CD4-positive, alpha-beta T cell treated with Interleukin-17A for 1 hour (primary cell): ENCODE measurements at places on chromosomes 6 and 20.

DNA sequence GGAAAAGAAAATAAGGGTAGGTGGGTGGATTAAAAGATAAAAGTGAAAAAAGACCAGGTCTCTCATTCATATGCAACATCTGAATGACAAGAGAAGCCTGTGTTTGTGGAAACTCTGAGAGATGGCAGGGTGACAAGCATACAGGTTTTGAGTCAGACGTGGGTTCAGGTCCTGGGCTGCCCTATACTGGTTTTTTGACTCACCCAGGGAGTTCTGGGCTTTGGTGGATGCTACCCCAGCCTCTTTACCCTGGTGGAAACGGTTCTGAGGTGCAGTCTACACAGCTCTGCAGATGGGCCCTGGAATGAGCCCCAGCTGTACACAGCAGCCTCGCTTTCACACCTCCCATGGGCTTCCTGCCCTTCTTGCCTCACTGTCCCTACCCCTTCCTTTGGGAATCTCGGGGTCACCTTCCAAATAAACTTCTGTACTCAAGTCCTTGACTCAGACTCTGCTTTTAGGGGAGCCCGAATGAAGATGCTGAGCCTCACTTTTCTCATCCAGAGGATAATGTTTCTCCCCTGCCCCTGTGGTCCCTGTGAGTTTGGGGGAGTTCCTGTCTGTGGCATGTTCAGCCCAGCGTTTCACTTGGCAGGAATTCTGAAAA is 77.7 kb upstream of the CLDN20 start:
- DNase-seq: no peak

- no peak for DNase-seq
Observed at GRCh38 chr6:44269178-44269920, 901 bp upstream of the TMEM151B start.

- peak; percentile 59 for DNase-seq
Observed at GRCh38 chr6:89145091-89145955, 532 bp upstream of the PM20D2 start.

DNA sequence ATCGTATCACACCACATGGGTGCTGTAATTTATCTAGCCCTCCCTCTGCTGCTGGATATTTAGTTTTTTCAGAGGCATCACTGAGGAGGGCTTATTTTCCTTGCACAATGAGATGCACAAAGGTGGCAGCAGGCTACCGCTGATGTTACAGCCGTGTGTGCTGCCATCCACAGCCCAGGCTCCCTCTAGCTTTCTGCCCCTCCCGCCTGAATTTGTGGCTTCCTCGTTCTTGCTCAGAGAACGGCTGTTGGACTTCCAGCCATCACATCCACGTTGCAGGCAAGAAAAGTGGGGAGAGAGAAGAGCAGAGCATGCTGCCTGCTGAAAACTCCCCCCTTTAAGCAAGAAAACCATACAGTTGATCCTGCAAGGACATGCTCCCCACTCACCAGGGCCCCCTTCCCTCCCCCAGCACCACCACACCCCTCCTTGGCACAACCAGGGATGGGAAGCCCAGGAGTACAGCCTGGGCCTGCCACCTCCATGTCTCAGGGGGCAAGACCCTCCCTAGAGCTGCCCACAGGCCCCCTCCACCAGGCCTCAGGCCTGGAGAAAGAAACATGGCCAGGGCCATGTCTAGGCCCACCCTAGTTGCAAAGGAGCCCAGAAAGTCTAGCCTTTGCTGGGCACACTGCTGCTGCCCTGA is 102.6 kb downstream of the MRPL14 start:
- no peak for DNase-seq

- DNase-seq: no peak
Observed at GRCh38 chr6:19578481-19578880, 258.7 kb upstream of the ID4 start.

DNA sequence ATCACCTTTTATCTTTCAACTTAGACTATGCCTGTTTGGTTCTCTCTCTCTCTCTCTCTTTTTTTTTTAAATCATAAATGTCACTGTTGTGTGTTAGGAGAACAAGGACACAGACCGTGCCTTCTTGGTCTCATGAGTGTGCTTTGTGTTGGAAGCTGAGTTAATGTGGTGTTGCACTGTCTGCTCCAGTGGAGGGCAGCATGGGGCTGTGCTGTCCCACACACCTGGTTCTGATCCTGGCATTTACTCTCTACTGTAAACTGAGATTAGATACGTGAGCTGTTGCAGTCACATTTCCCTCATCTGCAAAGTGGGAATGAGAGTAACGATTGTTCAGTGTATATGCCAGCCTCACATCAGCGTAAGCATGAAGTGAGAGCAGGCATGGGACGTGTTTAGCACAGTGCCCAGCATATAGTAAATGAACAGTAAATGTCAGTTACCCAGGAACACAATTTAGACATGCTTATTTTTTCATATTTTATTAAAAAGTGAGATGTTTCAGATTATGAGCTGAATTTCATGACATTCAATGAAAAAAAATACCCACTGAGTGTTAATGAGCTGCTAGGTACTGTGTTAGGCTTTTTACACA is 161.1 kb downstream of the FARS2 start:
- DNase-seq: peak; percentile 2

- DNase-seq: no peak
Observed at GRCh38 chr6:75612434-75612833, 10.8 kb downstream of the SENP6 start.

GRCh38 chr6:130457605-130458004 is 91.8 kb downstream of the TMEM200A start:
- no peak for DNase-seq

DNA sequence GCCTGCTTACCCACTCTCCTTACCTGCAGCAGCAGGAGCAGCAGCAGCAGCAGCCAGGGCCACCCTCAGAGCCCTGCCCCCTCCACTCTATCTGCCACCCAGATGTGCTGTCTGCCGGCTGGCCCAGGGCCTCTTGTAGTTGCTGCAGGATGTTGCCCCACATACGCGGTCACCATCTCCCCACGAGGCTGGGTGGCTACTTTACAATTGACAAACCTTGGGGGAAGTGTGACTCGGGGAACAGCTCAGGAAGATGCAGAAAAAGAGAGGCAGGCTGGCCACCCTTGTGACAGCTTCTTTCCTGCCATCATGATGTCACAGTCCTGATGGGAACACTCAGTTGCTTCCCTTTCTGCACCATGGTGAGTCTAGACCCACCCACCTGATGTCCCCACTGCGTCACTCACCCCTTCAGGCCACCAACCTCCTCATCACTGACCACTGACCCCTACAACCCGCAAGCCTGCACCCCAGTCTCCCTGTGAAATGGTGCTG is 14.5 kb downstream of the TREM1 start:
- DNase-seq: peak; percentile 27

DNA sequence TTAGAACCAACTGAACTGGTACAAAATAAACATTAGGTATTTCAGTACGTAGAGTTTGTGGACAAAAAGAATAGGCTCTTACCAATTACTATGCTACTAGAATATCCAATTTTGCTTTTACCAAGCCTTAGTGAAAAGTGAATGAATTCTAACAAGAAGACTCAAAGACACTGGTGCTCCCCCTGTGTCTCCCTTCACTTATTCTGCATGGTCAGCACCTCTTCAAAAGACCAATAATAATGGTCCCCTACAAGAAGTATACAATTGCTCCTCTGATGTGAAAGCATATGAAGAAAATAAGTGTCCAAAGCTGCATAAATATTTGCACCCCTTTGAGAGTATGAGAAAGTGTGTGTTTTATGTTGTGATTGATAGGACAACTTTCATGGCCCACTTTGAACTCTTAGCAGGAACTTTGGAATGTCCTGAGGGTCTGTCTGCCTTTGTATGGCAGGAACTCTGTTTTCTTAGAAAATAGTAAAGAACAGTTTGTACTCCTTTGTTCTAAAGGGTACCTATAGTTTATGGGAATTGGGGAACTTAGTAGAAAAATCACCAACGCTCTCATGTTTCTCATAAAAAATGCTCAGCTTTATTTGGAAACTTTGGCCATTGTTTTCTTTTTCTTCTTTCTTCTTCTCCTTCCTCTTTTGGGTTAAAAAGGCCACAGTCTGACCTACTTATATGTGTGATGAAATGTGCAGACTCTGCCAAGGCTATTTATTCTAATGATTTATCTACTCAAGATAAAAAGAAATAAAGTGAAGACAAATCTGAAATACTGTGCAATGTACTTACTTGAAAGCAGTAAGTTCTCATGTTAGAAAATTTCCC is 352.4 kb downstream of the LAMA2 start:
- DNase-seq: no peak

- DNase-seq: no peak
Observed at GRCh38 chr20:63768591-63769515, 29.3 kb downstream of the SLC2A4RG start.

DNA sequence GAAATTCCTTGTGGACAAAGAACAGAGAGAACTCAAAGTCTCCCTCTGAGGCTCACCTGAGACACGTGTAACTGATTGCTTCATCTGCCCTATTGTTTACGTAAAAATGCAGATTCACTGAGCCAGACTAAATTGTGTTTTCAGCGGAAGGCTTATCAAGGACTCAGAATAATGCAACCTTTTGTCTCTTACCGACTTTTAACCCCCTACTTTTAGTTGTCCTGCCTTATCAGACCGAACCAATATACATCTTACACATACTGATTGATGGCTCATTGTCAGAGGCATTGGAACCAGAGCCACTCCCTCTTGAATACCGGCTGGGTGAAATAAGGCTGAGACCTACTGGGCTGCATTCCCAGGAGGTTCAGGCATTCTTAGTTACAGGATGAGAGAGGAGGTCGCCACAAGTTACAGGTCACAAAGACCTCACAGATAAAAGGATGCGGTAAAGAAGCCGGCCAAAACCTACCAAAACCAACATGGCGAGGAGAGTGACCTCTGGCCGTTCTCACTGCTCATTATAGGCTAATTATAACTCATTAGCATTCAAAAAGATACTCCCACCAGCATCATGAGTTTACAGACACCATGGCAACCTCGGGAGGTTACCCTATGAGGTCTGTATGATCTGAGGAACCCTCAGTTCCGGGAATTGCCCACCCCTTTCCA is 95.5 kb upstream of the ZNF184 start:
- no peak for DNase-seq

- no peak for DNase-seq
Observed at GRCh38 chr20:51350941-51351631, 191.4 kb downstream of the NFATC2 start.

DNA sequence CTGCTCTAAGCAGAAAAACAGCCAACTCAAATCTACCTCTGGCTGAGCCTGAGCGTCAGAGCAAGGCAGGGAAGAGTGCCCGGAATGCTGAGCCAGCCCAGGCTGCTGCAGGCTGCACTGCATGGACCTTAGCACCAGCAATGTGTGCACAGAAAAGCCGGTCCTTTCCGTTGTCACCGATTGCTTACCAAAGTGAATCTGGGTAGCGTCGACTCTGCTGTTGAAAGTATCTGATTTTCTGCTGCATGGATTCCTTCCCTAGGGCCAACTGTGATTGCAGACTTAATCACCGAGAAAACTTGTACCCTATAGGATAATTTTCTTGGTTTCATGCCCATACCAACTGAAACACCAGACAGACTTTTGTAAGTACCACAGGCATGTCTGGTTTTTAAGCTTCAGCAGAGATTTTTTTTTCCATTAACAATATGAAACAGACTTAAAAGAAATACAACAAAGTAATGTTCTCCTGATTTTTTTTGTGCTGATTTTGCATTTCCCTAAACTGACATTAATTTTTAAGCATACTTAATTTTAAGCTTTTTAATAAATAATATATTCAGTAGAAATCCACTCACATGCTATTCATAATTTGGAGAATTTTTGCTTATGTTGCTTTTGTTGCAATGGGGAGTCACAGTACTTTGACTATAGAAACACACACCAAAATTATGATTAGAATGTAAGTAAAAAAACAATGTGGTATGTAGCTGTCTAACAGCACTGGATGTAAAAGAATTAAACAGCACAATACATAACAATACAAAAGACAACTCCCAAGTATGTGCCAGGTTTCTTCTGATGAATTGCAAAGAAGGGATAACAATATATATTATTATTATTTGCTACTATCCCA is 218.0 kb downstream of the THBS2 start:
- DNase-seq: no peak

GRCh38 chr6:167811442-167812087 is 15.1 kb upstream of the AFDN start:
- DNase-seq: no peak

DNA sequence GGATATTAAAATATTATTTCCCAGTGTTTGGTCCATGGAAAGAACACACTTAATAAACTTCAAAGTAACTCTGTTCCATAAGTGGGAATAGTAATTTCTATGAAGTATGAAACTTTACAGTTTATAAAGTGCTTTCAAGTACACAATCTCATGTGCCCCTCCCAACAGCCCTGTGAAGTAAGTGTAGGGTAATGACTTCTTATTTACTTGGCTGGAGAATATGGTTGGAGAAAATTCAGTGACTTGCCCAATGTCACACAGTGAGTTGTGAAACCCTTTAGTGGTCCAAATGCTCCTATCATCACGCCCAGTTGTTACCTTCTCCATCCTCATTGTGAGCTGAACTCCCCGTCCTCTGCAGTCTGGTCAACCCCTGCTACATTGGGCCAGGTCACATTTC is 141.2 kb downstream of the PDE7B start:
- DNase-seq: no peak

GRCh38 chr6:148249679-148250375 is 92.8 kb upstream of the SASH1 start:
- DNase-seq: no peak

DNA sequence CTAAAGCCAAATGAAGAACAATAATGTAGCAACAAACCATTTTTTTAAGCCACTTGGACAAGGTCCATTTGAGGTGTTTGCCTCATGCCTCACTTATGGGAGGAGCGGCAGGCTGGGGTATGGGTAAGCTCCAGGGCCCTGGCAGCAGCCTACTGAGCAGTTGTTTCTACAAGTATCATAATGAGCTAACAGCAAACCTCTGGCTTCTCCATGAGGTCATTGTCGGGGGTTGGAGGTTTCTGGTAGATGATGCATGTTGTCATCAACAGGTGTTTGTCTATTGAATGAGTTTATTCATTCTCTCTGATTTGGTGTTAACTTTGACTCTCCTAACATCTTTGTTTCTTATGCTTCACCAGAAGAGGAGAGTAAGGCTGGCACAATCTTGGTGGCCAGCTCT is 150.7 kb downstream of the TBC1D7 start:
- DNase-seq: no peak

- no peak for DNase-seq
Observed at GRCh38 chr6:11798538-11798937, 19.9 kb upstream of the ADTRP start.

- no peak for DNase-seq
Observed at GRCh38 chr6:135222623-135223022, 41.5 kb downstream of the MYB start.

DNA sequence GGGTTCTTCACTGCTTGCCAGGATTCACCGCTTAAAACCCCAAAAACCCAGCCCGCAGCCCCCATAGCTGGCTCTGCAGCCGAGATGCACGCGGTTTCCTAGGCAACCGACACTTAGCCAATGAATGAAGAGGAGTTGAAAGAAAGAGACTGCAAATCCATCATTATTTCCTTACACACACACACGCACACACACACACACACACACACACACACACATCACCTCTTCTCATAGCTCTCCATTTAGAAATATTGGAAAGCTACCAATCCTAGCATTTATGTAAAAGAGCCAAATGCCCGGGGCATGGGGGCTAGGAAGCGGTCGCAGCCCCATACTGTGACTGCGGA is 3.4 kb upstream of the TUBB2B start:
- DNase-seq: no peak
